NK-92 treated with Interleukin-12 subunit alpha and Interleukin-12 subunit beta, amount 100 ng/mL, for 24 hours (cell line): ENCODE measurements at places on chromosomes 2 and 18.

DNA sequence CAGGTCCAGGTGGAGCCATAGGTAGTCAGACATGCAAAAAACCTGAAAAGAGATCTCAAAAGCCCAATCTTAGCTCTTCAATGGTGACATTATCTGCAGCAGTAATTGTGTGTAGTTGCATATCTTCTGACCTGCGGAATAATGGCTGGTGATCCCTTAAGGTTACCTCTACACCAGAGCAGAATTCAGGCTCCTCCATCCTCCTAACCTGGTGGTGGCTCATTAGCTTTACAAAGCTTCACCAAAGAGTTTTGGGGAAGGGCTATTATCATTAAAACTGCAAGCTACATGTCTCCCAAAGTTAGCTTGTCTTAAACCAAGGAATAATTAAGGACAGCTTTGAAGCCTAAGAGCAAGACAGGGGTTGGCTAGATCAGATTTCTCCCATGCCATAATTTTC is 42.6 kb upstream of the CHST9 start:
- DNase-seq, result no peak

DNA sequence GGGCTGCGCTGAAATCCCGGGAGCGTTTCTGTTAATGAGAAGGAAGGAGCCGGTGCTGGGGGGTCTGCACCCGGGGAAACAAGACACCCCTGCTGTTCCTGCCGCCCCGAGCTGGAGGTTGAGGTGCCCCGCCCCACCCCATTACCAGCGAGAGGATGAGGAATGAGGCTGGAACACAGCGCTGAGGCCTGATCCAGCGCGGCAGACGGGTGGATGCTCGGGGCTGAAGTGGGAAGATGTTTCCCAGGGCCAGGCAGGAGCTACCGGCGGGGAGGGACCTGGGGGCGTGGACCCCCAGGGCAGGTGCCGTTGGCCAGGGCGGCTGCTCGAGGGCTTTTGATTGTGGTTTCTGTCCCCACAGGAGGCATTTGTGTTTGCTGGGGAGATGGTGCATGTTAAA is 134.3 kb upstream of the CTDP1 start:
- DNase-seq, result no peak

GRCh38 chr2:210233487-210233886 is 8.2 kb upstream of the ACADL start:
- DNase-seq, result no peak

- DNase-seq, result no peak
These were observed 1988.8 kb upstream of the PIK3C3 start for GRCh38 chr18:39966275-39966674.

GRCh38 chr2:8414946-8415879 is 266.6 kb upstream of the ID2 start:
- DNase-seq, result no peak

- DNase-seq, result no peak
These were observed 50.5 kb downstream of the RAB31 start for GRCh38 chr18:9758624-9759075.

DNA sequence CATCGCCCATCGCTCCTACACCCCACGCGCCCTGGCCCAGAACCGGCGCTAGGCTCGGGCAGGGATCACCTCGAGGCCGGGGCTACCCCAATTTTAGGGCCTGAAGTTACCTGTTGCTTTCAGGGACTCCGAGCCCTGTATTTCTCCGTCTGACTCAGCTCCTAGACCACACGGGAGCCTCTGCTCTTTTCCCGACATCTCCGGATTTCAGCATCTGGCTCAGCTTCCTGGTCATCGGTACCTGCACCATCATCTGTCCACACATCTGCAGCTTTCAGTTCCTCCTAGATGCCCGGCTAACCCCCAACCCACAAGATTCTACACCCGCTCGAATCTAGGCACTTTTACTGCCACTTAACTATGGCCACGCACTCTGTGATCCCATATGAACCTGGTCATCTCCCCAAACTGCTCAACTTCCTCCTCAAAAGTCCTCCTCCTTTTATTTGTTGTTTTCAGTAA is 12.1 kb upstream of the HMSD start:
- no peak for DNase-seq

GRCh38 chr2:230552181-230552580 is 136.2 kb downstream of the SP100 start:
- DNase-seq, result no peak

GRCh38 chr2:163252199-163252598 is 413.6 kb upstream of the KCNH7 start:
- DNase-seq, result no peak
